ENCODE measurements at places on chromosomes 7 and 10.
A peak's percentile ranks its signal among the peaks of the same experiment; 100 is the strongest.

DNA sequence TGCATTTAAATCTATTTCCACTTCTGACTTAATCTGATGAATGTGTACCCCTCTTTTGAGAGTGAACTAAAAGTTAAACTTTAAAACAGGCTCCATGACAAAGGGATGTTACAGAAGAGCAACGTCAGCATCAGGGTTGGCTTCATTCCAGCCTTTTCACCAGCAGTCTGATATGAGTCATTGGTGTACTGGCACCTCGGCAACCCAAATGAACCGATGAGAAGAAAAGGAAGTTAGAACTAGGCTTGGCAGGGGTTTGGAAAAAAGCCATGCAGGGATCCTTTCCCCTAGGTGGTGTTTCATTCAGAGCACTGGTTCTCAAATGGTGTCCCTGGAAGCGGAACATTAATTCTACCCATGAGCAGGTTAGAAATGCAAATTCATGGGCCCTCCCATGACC, 53.6 kb downstream of the SEC61G start:
- DNase-seq, result no peak

DNA sequence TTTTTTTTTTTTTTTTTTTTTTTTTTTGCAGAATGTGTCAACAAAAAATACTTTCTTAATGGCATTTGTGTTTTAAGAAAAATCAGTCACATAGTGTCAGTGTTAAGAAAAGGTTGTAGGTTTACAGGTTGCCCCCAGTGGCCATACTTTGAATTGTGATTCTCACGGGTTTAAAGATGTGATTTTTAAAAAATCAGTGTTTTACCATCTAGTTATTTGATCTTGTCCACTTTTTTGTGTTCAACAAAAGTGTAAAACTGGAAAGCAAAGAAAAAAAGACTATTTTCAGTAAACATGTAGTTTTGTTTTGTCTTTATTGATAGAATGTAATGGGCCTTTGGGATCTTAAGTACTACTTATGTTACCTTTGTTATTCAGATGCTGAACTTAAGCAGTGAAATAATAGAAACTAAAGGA, 25.7 kb downstream of the SUV39H2 start:
- DNase-seq, result peak; percentile 40

GRCh38 chr10:58675321-58675720, 162.6 kb downstream of the BICC1 start:
- DNase-seq, result no peak

GRCh38 chr7:79979437-79979836, 155.2 kb upstream of the GNAI1 start:
- DNase-seq, result no peak

DNA sequence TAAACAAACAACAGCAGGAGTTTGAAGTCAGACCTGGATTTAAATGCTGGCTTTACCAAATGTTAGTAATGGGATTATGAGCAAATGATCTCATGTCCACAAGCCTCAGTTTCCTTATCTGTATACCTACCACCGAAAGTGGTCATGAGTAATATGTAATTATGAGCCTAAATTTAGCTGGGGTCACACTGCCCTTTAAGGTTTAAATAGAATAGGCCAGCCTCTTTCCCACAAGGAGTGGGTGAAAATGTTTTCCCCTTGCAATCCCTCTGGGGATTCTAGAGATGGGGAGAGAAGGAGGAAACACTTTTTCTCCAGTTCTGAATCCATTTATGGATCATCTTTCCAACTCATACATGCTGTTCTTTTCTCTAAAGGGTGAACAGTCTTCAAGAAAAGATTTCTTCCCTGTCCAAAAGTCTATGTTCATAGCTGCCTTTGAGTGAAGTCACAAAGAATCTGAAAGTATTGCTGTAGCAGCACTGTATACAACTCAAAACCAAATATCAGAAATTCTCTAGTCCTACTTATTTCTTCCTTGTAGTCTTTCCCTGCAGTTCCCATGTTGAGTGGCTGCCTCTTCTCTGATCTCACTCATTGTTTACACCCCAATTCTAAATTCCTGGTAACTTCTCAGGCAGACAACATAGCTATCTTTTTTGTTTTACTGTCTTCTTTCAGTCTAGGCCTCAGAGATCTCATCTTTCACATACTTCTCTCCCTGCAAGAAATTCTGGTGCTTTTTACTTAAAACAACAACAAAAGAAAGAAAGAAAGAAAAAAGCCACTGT, 7.4 kb upstream of the TSPAN12 start:
- DNase-seq, result no peak

- DNase-seq, result no peak
Measured at GRCh38 chr7:82430500-82431465, 12.8 kb downstream of the CACNA2D1 start.

DNA sequence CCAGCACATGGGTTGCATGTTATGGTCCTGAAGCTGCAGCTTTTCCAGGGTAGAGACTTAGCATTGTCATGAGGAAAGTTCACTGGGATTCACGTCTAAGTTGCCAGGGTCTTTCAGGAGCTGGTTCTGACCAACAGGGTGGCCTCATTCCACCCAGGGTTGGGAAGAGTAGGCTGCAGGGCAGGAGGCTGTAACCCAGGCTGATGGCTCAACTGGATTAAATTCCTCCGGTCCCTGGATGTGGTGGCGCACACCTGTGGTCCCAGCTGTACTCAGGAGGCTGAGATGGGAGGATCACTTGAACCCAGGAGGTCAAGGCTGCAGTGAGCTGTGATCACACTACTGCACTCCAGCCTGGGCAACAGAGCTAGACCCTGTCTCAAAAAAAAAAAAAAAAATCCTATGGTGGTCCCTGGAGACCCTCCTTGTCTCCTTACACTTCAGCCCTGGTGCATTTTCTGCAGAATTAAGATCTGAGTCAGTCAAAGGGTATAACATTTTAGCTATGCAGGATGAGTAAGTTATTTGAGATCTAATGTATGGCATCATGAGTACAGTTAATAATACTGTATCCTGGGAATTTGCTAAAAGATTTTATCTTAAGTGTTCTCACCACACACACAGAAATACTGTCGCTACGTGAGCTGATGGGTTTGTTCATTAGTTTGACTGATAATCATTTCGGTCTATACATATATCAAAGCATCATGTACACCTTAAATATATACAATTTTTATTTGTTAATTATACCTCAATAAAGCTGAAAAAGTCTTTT, 44.0 kb downstream of the ASB13 start:
- DNase-seq, result no peak

DNA sequence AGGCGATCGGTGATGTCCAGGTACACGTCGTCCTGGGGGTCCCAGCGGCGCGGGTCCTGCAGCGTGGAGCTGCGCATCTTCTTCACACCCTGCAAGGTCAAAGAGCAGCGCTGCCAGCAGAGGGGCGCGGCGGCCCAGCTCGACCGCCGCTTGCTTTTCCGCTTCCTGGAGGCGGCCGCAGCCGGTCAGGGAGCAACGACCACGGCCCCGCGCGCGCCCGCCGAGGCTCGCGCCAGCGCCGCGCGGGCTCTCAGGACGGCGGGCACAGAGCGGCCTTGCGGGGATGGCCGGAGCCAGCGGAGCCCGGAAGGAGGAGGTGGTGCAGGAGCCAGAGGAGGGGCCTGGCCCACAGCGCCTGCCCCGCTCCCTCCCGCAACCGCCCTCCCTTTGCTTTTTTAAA, 76.4 kb upstream of the CDC14C start:
- DNase-seq, result no peak

DNA sequence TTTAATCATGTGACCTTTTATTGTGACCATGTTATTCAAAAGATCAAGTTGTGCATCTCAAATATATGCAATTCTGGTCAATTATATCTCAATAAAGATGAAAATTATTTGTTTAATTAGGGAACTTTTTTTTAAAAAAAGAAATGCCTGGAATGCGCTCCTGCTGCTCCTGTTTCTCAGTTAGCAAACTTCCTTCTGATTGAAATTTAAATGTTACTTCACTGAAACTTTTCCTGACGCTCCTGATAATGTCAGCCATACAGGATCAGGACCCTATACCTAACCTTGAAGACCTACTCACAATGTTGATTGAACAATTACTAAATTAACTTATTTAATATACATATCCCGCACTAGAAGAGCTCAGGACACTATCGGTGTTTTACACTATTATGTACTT, 190.4 kb downstream of the MACC1 start:
- no peak for DNase-seq

- no peak for DNase-seq
Measured at GRCh38 chr10:132793871-132794849, 8.2 kb upstream of the NKX6-2 start.

GRCh38 chr7:41882256-41882655, 179.4 kb upstream of the INHBA start:
- no peak for DNase-seq

- no peak for DNase-seq
Measured at GRCh38 chr7:99371376-99371920, 3.1 kb upstream of the ARPC1B start.

- no peak for DNase-seq
Measured at GRCh38 chr7:111508387-111508786, 53.9 kb downstream of the IMMP2L start.

- no peak for DNase-seq
Measured at GRCh38 chr7:77903597-77903996, 105.0 kb downstream of the PHTF2 start.

- DNase-seq, result no peak
Measured at GRCh38 chr7:39721919-39722597, 98.7 kb downstream of the RALA start.

DNA sequence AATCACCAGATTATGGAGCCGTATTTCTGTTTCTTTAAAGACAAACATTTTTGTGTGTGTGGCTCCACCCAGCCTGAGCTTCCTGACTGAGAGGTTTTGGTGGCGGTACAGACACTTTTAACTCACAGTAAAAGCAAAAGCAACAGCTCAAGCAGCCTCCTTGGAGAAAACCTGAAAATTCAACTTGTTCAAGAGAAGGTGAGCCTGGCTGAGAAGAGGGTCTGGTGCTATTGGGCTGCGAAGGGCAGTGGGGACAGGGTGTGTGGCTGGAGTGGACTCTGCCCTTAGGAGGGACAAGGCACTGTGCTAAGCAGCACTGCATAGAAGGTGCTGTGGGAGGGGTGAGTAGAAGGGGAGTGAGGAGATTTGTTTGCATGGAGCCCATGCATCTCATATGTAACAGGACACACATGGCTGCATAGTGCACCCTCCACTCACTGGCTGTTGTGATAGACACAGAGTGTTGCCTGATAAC, at the start of gene GIMAP7:
GIMAP7 (plus strand) TSS at position 125 of the 475 bp plus-strand sequence. CDS start 5,103 bp downstream, outside the sequence.
- peak; percentile 81 for DNase-seq

- DNase-seq, result no peak
Measured at GRCh38 chr10:52615756-52616394, 156.7 kb downstream of the MBL2 start.

GRCh38 chr10:28508304-28508925, 24.5 kb upstream of the WAC start:
- DNase-seq, result no peak

GRCh38 chr7:50706469-50706937, 76.2 kb downstream of the GRB10 start:
- DNase-seq, result no peak

DNA sequence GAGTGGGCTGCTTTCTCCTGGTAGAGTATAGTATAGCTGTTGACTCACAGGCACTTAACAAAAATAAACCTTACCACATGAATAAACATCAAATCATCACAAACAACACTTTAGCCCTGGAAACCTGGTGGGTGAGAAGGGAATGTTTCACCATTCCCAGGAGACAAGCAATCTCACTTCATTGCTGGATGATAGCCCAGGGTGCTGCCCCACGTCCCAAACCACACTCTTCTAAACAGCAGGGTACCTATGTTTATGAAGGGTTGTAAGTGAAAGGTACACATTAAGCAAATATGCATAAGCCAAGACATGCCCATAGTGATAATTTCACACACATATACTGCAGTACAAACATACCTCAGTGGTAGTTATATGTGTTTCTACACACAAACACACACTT, 276.2 kb downstream of the FGFR2 start:
- no peak for DNase-seq

- DNase-seq, result no peak
Measured at GRCh38 chr7:80150611-80151273, 16.1 kb downstream of the GNAI1 start.

DNA sequence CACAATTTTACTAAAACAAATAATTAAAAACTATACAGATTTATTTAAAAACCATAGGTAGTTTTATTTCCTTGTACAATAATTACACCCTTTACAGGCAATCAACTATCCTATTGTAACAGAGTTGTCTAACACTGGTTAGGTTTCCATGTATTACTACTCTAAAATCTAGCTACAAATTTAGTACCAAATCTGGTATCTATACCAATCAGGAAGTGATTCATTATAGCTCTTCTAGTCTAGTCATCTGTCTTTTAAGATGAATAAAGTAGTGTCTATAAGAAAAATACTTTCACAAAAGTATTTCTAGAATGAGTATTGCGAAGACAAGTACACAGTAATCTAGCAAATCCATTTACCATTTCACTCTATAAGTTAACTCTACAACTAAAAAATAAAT, 16.9 kb downstream of the ZNF800 start:
- DNase-seq, result no peak

DNA sequence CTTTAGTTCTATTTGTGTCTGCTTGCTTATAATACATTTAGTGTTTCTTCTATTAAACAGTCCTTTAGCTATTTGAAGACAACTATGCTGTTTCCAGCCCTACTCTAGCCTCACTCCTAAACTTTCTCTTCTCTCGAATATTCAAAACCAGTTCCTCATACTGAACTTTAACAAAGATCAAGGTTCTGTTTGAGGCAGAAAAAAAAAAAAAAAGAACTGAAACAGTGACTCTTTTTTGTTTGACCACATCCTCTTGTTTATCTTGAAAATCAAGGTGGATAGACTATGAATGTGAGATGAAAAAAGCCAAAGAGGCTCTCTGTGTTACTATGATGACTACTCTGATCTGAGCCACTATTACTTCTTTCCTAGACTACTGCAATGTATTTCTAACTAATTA, 154.3 kb downstream of the ZNF365 start:
- peak; percentile 56 for DNase-seq

DNA sequence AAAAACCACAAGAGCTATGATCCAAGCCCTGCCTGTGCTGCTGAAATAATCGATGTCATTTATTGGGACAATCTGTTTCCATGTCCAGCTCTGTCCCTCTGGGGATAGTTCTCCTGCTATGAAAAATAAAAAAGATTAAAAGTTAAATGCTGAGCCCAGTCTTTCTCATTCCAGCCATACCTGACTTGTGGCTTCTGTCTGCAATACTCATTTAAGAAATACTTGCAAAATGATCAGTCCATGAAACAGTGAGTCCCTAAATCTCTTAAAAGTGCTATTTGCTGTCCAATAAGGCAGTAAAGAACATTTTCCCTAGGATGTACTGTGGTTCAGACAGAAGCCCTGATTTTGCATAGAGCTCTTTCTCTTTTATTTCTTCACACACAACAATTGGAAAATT, 91.7 kb downstream of the SLC16A9 start:
- DNase-seq, result no peak

DNA sequence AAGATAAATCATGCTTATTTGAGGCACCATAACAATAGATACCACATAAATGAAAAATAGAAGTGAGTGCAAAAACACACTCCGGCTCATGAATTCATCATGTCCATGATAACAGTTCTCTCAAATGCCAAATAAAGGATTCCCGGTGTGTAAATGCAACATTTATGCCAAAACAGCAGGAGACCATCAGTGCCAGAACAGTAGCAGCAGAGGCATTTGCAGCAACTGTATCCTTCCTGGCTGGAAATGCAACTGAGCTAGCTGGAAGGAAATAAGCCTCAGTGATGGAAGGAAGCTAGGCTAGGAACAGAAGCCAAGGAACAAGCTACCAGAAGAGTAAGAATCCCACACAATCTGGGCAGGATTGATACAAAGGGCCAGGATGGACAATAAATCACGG, 79.9 kb upstream of the THSD7A start:
- DNase-seq, result no peak
